Psoas muscle (tissue), 8 donors: ENCODE measurements at places on chromosomes 16 and 17. TPM values are rescaled to one million over a fixed set of nuclear protein-coding genes. Genes with fewer than 3 reads are reported as not detected.

- no peak for DNase-seq
These were observed 35.2 kb downstream of the MPHOSPH6 start for GRCh38 chr16:82134846-82135245.

DNA sequence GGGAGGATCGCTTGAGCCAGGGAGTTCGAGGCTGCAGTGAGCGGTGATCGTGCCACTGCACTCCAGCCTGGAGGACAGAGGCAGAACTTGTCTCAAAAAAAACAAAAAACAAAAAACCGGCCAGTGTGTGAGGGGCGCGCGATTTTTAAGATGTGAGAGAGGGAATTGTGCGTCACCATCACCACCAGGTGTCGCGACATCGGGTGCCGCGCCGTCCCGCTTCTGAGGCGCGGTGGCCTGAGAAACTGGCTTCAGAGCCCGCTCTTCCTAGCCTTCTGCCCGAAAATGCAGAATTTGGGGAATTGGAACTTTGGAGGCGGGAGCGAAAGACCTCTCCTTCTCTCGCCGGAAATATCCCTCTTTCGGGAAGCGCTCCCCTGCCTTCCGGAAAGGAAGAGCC is 524.8 kb downstream of the KCNJ18 start:
- DNase-seq = no peak

DNA sequence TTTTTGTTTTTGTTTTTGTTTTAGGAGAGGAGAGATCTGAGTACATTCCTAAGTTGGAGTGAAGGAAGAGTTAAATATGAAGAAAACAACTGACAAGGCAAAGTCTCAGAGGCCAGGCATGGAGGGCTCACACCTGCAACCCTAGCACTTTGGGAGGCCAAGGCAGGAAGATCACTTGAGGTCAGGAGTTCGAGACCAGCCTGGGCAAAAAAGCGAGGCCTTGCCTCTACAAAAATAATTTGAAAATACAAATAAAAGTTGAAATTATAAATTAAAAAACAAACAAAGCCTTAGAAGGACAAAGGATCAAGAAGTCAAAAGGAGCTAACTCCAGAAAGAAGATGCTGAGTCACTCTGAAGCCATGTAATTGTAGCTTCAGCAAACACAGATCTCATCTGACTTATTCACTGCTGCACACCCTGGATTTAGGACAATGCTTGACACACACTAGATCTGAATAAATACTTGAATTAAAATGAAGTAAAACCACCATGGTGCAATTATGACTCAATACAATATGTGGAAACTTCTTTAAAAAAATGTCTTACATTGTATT is 9.1 kb downstream of the CEP20 start:
- DNase-seq = no peak

- no peak for DNase-seq
These were observed 21.0 kb upstream of the ITGAX start for GRCh38 chr16:31333686-31334649.

The IL17C gene
- polyA plus RNA-seq = not detected

The OTOP3 gene
- polyA plus RNA-seq = not detected

The KRT14 gene
- 0.10 TPM for polyA plus RNA-seq

The SLC52A1 gene
- not detected for polyA plus RNA-seq

The CTRL gene
- 1.1 TPM for polyA plus RNA-seq

DNA sequence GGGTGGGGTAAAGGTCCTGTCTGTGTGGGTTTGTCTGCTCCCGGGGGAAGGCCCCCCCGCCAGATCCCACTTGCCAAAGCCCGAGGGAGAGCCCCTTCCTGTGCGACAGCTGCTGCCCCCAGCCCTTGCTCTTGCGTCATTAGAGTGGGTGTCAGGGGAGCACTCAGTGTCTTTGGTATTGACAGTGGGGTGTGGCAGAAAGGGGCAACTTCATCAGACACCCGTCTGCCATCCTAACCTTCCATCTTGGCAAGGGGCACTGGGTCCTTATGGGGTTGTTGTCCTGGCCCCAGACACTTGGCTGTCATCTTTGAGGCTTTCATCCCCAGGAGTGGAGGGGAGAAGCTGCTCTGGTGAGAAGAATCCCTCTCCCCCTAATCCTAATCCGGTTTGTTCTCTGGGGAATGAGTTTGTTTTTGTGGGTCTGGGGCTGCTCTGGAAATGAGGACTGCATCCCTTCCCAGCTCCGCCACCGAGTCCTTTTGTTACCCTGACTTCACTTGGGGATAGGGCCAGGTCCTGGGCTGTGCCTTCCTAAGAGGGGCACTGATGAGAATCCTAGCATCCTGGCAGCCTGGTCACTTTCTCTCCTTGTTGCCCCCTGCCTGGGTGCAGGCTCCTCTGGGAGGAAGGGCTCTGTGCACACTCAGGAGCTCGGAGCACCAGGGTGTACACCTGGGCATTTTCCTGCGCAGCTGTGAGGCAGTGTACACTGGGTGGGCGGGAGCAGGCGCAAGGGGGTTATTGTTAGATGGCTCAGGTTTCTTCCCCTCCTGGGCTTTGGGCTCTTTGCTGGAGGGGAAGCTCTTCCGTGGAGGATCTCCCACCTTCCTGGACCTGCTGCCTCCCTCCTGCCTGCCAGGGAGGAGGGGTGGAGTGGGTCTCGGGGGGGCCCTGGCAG is 21.1 kb downstream of the GJD3 start:
- no peak for DNase-seq
